ENCODE measurements at places on chromosomes 12 and 14.

GRCh38 chr12:111304642-111305071 is 64.2 kb downstream of the PHETA1 start:
- DNase-seq, result no peak

DNA sequence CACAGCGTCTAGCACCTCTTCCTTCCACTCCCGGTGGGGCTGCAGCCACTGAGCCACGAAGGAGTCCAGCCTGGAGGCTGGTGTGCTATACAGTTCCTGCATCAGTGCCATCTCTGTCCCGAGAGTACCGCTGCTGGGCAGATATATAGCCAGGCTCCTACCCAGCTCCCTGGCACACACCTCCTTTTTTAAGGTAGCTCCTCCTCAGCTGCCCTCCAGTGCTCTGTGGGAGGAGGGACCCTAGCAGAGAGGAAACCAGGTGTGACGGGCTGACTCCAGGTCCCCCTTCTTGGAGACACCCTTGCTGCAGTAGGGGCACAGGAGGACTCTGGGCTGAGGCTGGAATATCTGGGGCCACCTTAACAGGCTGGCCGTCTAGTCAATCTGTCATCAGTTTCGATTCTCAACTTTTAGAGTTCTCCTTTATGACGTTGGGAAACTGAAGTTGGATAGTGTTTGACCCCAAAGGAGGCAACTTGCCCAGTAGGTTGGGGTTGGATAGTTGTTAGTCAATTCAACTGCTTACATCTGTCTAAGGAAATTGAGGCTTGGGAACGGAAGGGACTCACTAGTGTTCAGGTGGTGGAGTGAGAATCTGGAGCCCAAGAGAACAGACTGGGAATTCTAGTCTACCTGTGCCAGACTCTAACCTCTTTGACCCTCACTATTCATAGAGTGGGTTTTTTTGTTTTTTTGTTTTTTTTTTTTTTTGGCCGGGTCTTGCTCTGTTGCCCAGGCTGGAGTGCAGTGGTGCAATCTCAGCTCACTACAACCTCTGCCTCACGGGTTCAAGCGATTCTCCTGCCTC is at the start of gene OASL:
OASL (minus strand) TSS at position 386 of the 808 bp plus-strand sequence; CDS start at position 111, 275 bp downstream.
- DNase-seq, result peak; percentile 70

- DNase-seq, result no peak
Measured at GRCh38 chr14:74179856-74180255, 59.4 kb upstream of the VSX2 start.

DNA sequence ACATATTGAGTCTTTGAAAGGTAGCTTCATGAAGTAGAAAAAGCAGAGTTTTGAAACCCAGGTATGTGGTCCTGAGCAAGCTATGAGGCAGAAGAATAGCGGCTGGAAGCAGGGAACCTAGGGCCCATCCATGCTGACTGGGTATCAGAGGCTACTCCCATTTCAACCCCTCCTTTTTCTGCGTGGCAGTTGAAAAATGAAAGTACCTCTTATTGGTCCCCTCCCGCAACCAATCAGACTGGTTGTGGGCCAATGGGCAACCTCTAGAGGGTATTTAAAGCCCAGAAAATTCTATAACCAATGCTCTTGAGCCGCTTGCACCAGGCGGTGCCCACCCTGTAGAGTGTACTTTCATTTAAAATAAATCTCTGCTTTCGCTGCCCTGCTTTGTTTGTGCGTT is 1.6 kb upstream of the SNRPF start:
- no peak for DNase-seq

DNA sequence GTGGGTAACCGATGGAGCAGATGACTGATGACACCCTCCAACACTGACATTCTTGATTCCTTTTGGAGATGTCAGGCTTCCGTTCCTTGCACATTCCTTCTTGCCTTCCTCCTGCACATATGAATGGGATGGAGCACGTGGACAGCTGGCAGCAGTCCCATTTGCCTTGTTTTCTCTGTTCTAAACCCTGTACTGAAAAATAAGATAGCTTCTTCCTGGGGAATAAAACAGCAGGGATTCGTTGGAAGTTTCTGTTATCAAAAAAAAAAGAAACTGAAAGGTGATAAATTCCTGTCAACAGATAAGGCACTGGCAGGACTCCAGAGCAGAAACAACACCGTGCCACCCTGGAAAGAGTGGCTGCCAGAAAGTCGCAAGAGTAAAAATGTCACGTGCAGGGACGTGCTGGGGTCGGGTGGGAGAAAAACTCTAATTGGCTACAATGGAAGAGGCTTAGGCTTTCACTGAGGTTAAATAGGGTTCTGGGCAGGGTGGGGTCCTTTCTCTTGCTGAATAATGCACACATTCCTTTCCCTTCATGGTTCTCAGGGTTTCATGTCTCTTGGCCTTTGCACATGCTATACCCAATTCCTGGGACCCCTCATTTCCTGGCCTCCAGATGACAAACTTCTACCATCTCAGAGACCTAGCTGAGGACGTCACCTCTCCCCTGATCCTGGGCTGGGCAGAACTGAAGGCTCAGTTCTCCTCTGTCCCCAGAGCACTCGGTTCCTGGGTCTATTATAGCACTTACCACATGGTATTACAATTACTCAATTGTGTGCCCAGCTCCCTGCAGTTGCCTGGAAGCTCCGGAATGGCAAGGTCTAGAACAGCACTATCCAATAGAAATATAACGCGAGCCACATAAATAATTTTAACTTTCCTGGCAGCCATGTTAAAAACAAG is 7.0 kb upstream of the NUAK1 start:
- no peak for DNase-seq

GRCh38 chr12:29599381-29599780 is 101.9 kb upstream of the OVCH1 start:
- no peak for DNase-seq

GRCh38 chr12:89878950-89879349 is 170.3 kb upstream of the ATP2B1 start:
- no peak for DNase-seq

Data from RWPE1 (cell line).